ENCODE measurements at places on chromosomes 1 and 21.

- no peak for DNase-seq
Observed at GRCh38 chr21:38911484-38912101, 105.9 kb downstream of the ETS2 start.

DNA sequence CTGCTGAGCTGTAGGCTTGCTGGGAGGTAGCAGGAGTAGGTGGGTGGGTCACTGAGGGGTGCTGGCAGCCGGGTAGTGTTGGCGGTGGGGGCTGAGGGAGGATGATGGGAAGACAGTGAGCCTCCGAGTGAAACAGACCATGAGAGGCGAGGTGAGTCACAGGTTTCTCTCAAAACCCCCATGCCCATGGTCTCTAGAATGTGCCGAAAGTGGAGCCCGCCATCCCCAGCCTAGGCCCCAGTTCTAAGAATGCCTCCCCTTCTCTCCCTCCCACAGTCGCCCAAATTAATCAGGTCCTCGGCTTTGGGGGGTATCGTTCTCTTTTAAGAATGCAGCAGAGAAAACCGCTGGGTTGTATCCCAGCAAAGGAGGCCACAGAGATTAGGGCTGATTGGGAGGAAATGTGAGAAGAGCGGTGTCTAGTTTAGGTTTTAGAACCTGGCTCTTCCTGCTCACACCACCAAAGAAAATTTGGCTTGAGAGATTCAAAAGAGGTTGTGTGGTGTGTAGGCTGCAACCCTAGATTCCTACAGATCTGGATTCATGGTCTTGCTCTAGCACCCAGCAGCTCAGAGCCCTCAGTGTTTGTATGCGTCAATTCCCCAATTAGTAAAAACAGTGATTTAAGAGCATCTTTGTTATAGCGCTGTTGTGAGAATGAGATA, 27.7 kb upstream of the IL19 start:
- no peak for DNase-seq

DNA sequence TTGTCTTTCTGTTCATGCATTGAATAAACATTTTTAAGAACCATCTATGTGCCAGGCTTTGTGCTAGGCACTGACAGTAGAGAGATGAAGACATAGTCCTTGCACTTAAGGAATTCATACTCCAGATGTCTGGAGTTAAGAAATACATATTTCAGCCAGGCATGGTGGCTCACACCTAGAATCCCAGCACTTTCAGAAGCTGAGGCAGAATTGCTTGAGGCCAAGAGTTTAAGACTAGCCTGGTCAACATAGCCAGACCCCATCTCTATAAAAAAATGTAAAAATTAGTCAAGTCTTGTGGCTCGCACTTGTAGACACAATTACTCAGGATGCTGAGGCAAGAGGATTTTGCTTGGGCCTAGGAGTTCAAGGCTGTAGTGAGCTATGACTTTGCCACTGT, 18.6 kb upstream of the YTHDF2 start:
- DNase-seq = no peak

DNA sequence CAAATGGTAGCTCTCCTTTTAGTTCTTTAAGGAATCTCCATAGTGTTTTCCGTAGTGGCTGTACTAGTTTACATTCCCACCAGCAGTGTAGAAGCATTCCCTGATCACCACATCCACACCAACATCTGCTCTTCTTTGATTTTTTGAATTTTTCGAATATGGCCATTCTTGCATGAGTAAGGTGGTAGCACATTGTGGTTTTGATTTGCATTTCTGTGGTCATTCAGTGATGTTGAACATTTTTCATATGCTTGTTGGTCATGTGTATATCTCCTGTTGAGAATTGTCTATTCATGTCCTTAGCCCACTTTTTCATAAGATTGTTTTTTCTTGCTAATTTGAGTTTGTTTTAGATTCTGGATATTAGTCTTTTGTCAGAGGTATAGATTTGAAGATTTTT, 84.6 kb upstream of the B3GALT2 start:
- no peak for DNase-seq

DNA sequence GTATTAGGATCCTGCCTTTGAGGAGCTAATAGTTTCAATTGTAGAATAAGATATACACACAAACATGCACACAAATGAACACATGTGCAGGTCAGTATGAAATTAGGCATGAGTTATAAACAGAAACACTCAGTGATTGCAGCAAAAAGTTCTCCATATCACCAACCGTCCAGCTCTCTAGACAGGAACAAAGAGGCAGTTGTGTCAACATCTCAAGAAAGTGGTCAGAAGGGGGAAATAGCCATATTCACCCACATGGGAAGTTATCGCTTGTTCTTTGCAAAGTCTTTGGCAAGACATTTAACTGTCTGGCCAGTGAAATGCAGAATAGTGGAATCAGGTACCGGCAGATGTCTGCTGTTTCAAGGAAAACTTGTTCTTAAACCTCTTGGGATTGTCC, 29.4 kb upstream of the PIGC start:
- DNase-seq = no peak

DNA sequence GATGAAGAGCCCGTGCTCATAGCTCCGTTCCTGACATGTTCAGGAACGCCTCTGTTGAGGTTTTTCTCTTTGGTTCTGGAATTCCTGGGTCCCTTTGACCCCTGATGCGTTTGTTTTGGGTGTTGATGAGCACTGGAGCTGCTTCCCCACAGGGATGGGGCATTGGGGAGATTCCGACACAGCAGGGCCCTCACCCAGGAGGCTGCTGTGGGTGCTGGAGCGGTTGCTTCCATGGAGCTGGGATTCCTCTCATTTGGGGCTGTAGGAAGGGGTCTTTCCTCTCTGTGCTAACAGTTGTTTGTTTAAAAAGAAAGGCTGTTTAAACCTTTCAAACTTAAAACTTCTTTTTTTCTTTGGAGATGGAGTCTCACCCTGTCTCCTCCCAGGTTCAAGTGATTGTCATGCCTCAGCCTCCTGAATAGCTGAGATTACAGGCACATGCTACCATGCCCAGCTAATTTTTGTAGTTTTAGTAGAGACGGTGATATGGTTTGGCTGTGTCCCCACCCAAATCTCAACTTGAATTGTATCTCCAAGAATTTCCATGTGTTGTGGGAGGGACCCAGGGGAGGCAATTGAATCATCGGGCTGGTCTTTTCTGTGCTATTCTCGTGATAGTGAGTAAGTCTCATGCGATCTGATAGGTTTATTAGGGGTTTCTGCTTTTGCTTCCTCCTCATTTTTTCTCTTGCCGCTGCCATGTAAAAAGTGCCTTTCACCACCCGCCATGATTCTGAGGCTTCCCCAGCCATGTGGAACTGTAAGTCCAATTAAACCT, 48.9 kb downstream of the SKI start:
- no peak for DNase-seq

- no peak for DNase-seq
Observed at GRCh38 chr1:21716169-21716568, 47.0 kb upstream of the RAP1GAP start.

DNA sequence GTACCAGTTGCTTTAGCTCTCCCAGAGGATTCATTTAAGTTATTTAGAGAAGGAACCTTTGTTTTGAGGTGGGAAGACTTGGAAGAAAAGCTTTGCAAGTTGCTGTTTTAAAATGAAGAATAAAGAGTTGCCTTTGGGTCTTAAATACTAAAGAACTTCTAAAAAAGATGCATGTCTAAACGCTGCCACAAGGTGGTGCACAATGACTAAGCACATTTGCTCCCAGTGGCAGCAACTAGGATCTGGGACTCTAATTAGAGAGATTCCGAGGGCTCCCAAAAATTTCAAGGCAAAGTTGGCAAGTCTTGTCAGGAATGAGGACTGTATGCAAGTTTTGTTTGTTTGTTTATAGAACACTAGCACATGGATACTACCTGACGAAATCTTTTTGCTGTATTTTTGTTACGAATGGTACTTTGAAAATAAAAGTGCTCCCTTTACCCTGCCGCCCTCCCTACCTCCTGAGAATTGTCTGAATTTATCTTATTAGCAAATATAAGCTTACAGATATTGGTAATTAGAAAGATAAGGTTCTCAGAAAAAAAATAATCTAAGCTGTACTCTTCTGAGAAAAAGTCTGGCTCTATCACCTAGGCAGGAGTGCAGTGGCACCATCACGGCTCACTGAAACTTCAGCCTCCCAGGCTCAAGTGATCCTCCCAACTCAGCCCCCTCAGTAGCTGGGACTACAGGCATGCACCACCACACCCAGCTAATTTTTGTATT, 121.8 kb downstream of the HFM1 start:
- DNase-seq = peak; percentile 12

DNA sequence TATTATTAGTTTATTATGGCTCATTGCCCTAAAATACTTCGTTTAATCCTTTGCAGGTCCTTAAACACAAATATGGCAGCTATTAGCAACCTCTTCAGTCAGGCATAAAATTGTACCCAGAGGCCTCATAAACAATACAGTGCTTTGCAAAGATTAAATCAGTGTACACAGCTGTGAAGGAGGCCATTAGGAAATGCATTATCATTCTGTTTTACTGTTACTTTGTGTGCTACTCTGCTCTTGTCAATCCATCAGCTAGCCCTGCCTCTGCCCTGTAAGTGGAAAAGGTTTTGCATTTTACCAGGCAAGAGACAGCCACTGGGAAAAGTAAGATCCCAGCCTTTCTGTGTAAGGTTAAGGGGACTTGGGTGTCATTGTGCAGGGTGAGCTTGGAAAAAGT, 415.7 kb upstream of the DAB1 start:
- no peak for DNase-seq

DNA sequence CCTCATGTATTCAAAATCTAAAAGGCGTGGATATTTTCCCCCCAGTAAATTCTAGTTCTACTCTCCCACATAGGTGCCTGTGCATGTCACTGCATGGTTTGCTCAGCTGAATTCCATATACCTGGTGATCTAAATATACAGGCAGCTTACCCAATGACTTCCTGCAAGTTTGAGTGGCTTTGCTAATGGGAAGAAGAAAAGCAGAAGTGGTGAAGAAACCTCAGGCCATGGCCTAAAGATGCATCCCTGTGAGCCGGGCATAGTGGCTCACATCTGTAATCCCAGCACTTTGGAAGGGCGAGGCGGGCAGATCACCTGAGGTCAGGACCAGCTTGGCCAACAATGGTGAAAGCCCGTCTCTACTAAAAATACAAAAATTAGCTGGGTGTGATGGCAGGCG, 11.5 kb downstream of the SLC44A3 start:
- no peak for DNase-seq

DNA sequence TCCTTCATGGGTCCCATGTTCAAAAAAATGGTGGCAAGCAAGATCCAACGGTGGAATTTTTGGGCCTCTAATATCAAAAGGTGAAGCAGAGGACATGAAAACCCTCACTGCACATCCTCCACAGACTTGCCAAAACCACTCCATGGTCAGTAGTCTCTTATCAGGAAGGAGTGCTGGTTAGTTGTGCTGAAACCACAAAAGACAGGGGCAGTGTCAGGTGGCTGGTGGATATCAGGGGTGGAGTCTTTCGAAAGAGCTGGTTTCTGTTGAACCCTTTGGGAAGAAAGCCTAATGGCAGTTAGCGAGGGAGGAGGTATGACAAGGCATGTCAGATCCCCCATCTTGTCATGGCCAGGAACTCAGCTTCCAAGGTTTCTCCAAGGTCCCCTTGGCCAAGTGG, 395.9 kb upstream of the CAMK1G start:
- DNase-seq = no peak

DNA sequence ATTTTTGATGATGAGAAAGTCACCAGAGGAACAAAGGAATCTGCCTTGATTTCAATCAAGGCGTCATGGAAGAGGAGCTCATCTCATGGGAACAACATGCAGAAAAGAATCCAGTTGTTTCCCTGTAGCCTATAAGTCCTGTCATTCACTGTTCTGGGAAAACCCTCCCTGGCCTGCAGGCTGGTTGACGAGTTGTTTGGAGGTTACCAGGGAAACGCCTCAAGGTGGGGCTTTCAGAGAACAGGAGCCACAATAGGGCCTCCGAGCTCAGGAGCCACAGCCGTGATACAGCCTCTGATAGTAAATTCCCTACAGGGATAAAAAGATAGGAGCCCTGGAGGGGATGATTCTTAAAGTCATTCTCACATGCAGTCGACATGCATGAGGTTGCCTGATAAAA, 135.2 kb downstream of the PSMG1 start:
- DNase-seq = no peak

DNA sequence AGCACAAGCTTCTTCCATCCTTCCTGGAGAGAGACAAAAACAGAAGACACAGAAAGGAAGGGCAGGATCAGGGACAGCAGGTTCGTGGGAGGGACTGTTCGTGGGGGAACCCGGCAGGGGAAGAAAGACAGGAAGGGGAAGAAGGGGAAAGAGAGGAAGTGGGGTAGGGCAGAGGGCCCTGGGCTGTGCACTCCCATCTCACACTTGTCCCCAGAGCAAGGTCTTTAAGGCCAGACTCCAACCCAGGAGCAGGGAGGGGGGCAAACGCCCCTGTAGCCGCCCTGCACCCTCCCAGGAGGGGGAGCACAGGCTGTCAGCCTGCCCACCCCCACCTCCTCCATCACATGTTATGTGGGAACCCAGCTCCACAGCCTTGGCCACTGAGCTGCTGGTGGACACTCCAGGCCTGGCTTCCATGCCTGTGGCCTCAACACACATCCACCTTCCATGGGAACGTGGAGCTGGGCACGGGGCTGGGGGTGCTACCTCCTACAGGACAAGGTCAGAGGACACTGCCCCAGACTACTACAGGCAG, 9.3 kb downstream of the SLC19A1 start:
- no peak for DNase-seq

DNA sequence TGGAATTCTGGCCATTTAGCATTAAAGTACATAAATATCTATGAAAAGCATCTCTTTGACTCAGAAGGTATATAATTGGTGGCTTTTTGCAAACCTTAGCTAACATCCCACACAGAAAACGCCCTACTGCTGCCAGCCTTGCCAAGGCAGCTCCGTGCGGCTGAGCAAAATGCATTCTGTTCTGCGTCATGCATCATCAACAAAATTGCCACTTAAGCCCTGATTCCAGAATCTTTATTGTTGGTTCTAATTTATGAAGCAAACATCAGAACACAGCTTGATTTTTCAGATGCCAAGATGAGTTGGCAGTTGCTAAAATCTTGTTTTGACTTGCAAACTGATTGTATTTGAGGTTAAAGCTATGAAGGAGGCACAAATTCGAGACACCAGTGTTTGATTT, 314.9 kb upstream of the DEPDC1 start:
- DNase-seq = no peak

- DNase-seq = no peak
Observed at GRCh38 chr21:30194701-30195299, 21.1 kb downstream of the CLDN8 start.

- no peak for DNase-seq
Observed at GRCh38 chr1:66267201-66267940, 266.6 kb upstream of the SGIP1 start.

- DNase-seq = no peak
Observed at GRCh38 chr1:13514821-13515220, 1.0 kb upstream of the LRRC38 start.

GRCh38 chr1:152495066-152495675, 15.4 kb upstream of the LCE5A start:
- DNase-seq = no peak

DNA sequence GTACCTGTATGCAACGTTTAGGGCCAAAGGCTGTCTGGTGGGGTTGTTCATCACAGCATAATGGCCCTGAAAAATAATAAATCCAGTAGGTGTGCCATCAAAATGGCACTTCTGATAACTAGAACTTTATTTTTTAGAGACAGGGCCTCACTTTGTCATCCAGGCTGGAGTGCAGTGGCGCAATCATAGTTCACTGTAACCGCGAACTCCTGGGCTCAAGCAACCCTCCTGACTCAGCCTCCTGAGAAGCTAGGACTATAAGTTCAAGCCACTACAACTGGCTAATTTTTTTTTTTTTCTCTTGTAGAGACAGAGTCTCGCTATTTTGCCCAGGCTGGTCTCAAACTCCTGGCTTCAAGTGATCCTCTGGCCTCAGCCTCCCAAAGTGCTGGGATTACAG, 4.7 kb downstream of the SNAPIN start:
- no peak for DNase-seq

GRCh38 chr1:46166521-46167462, 8.1 kb upstream of the TSPAN1 start:
- DNase-seq = peak; percentile 4

Data from stimulated activated CD8-positive, alpha-beta memory T cell treated with anti-CD3 and anti-CD28 coated beads, Interleukin-4, amount 100 ng/mL, for 4 hours (primary cell).